Neural crest cell (in vitro differentiated cells): ENCODE measurements at places on chromosomes 4 and X. TPM values are rescaled to one million over a fixed set of nuclear protein-coding genes. Genes with fewer than 3 reads are reported as not detected.

The CCNA2 gene
- 85.2 and 85.3 TPM in 2 replicates for total RNA-seq

GRCh38 chr4:168577624-168578023 is 80.8 kb downstream of the PALLD start:
- no peak for DNase-seq
- no peaks in the 10 kb centered on the region for H3K27me3 ChIP-seq
- no peaks in the 10 kb centered on the region for H3K4me1 ChIP-seq
- peaks cover 3% of the 10 kb centered on the region for H3K36me3 ChIP-seq
- H3K4me3 ChIP-seq: no peak overlapping the region
- no peak overlapping the region for H3K27ac ChIP-seq

DNA sequence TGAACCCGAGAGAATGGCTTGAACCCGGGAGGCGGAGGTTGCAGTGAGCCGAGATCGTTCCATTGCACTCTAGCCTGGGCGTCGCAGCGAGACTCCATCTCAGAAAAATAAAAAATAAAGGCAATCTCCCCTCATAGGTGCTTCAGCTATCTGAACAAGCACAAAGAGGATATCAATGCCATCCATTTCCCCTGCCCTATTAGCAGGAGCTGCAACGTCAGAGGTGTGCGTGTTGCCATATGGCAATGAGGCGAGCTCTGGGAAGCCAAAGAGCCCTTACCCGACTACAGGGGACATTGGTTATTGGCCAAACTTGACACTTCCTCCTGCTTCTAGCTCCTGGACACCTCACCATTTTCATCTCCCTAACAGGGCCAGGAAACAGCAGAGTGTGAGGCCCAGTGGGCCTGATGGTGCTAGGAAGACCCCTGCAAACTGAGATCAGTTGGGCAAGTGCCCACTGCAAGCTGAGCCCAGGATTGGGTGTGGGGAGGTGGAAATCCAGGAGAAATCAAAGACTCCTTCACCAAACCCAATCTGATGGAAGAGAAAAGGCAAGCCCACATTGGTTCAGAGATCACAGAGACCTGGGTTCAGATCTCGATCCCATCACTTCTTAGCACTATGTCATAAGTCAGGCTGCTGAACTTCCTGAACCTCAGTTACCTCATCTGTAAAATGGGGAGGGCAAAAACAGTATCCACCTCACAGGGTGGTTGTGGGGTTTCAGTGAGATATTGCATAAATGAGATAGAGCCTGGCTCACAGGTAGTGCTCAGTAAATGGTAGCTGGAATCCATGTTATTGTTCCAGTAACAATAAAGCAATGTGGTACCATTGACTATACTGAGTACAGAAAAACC is 21.2 kb downstream of the SLC25A5 start:
- H3K4me3 ChIP-seq: no peak overlapping the region
- peaks cover 4% of the 10 kb centered on the region for H3K4me1 ChIP-seq
- no peak for DNase-seq
- H3K27ac ChIP-seq: no peak overlapping the region
- H3K36me3 ChIP-seq: peaks cover 2% of the 10 kb centered on the region
- H3K27me3 ChIP-seq: no peaks in the 10 kb centered on the region

GRCh38 chrX:17370191-17370590 is 4.8 kb upstream of the NHS start:
- H3K27me3 ChIP-seq: peaks cover 44% of the 10 kb centered on the region
- DNase-seq: no peak
- H3K4me3 ChIP-seq: no peak overlapping the region
- H3K27ac ChIP-seq: no peak overlapping the region
- H3K36me3 ChIP-seq: no peaks in the 10 kb centered on the region
- H3K4me1 ChIP-seq: peaks cover 10% of the 10 kb centered on the region

DNA sequence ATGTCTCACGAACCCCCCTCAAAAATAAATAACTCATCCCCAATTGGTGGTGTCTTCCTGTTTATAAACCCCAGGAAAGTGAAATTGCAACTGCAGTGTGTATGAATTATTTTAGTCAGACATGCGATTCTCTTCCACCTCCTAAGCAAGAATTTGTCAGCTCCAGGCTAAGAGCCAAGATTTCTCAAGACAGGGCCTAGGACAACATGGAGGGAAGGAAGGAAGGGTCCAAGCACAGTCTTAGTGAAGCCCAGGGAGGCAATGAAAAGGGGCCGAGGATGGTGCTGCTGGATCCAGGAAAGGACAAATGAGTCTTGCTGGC is 20.0 kb downstream of the SH3KBP1 start:
- H3K36me3 ChIP-seq: peaks cover 4% of the 10 kb centered on the region
- H3K4me1 ChIP-seq: peaks cover 10% of the 10 kb centered on the region
